ENCODE measurements at places on chromosomes 5 and 9.

DNA sequence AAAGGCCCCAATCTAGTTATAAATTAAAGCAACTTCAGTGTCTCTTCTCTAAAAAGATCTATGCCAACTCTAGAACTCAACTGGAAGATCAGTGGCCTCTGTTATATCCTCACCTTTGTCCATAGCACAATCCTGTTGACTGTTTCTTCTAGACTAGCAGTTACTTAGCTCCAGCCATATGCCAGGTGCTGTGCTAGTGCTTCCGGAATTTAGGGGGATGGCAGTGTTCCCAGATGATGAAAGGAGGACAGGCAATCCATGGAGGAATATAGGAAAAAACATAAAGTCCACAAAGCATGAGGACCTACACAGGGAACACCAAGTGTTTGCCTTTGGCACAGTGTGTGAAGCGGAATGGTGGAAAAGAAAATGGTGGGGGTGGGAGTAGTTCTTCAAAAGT, 214.3 kb downstream of the MAPKAP1 start:
- DNase-seq, result no peak
- H3K4me1 ChIP-seq, result peaks cover 10% of the 10 kb centered on the region
- no peaks in the 10 kb centered on the region for H3K27me3 ChIP-seq
- no peak overlapping the region for H3K4me3 ChIP-seq

DNA sequence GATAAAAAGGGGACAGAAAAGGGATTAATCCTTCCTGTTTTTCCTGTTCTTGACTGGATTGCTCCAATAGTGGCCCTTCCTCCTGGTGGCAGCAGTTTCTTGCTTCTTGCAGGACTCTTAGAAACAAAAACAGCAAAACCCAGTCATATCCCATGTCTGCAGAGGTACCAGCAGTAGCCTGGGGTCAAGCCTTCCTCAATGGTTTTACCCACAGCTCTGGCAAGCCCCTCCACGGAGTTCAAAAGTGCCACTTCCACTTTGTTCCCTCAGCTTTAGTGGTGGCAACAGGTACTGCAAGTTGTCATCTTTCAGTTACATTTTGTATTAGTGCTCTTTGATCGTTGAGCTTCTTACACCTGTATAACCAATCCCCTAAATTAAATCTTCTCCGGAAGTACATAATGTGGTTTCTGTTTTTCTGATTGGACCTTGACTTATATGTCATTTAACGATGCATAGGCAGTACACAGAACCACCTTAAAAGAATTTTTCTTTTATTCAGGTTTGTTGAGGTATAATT, 8.7 kb upstream of the RANBP6 start:
- H3K27ac ChIP-seq, result no peak overlapping the region
- peaks cover 12% of the 10 kb centered on the region for H3K27me3 ChIP-seq
- no peak overlapping the region for H3K4me3 ChIP-seq
- peaks cover 4% of the 10 kb centered on the region for H3K4me1 ChIP-seq

- no peaks in the 10 kb centered on the region for H3K36me3 ChIP-seq
- H3K27me3 ChIP-seq, result peaks cover 8% of the 10 kb centered on the region
- H3K4me1 ChIP-seq, result peaks cover 4% of the 10 kb centered on the region
- H3K4me3 ChIP-seq, result no peak overlapping the region
These were observed 7.3 kb upstream of the SLC25A51 start for GRCh38 chr9:37911271-37911681.

GRCh38 chr9:112002131-112002846, 105.7 kb downstream of the UGCG start:
- DNase-seq, result no peak
- H3K27ac ChIP-seq, result peak overlapping the region; percentile 82
- no peaks in the 10 kb centered on the region for H3K27me3 ChIP-seq
- peaks cover 29% of the 10 kb centered on the region for H3K4me1 ChIP-seq

GRCh38 chr9:130443840-130444492, 795 bp upstream of the ASS1 start:
- no peak overlapping the region for H3K27ac ChIP-seq
- H3K27me3 ChIP-seq, result peaks cover 47% of the 10 kb centered on the region

GRCh38 chr5:73327908-73328455, 120.6 kb downstream of the FOXD1 start:
- DNase-seq, result no peak
- H3K4me1 ChIP-seq, result no peaks in the 10 kb centered on the region
- H3K4me3 ChIP-seq, result no peak overlapping the region
- no peak overlapping the region for H3K27ac ChIP-seq

DNA sequence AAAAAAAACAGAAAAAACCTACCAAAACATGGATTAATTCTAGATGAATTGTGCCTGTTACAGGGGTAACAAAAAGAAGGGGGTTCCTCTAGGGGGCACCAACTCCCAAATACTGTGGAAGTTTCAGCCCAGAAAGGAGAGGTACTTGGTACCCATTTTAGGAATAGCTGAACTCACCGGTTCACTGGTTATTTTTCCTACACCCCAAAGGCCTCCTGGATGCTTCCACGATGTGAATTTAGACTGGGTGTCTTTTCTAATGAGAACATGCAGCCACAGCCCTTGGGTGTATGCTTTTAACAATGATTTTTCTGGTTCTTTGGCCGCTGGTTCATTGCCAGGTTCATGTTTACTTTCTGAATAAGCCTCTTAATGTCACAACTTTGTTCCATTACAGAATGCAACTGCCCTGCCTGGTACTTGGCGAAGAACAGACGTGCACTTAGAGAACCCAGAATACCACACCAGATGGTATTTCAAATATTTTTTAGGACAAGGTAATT, 46.7 kb downstream of the GARNL3 start:
- peaks cover 11% of the 10 kb centered on the region for H3K27me3 ChIP-seq
- no peak overlapping the region for H3K4me3 ChIP-seq
- H3K4me1 ChIP-seq, result no peaks in the 10 kb centered on the region
- no peak for DNase-seq
- peaks cover 7% of the 10 kb centered on the region for H3K36me3 ChIP-seq

DNA sequence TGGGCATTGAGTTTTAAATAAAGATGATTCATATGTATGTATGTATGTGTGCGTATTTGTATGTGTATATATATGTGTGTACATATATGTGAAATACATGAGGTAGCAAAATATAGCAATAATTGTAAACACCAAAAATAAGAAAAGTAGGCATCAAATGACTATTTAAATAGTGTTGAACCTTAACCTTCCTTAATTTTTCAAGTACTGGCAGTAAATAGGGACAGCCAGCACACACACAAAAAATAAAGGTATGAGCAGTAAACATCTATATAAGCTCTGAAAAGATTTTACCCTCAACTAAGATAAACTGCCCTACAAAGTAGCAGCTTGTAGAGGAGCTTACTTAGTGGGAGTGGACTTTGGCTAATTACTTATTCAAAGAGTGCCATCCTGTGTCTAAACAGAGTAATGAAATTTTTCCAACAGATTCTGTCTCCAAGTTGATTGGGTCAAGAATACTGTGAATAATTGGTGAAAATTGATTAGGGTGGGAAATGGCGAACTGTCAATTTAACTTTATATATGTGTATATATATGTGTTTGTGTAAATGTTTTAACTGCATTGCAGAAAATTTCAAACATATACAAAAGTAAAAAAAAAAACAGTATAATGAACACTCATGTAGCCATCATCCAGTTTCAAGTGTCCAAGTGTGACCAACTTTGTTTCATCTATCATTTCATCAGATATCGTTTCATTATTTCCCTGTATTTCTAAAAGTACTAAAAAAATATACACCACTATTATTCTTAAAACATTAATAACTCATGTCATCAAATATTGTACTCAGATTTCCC, 2.0 kb upstream of the ADAMTS6 start:
- H3K36me3 ChIP-seq, result no peaks in the 10 kb centered on the region
- peaks cover 17% of the 10 kb centered on the region for H3K4me1 ChIP-seq
- H3K4me3 ChIP-seq, result peak overlapping the region; percentile 98
- DNase-seq, result no peak
- H3K27me3 ChIP-seq, result no peaks in the 10 kb centered on the region
- H3K27ac ChIP-seq, result peak overlapping the region; percentile 93

DNA sequence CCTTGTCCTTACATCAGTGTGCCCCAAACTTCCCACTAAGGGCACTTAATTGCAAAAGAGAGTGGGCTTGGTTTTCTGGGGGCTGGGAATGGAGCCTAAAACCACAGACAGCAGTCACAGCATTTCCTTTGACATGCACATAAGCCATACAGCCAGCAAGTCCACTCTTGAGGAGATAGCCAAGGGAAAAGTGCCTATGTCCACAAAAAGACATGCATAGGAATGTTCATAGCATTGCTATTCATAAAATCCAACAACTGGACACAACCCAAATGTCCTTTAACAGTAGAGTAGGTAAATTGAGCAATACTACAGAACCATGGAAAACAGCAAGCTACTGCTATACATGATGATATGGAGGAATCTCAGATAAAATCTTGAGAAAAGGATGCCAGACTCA, 11.7 kb upstream of the FAT2 start:
- H3K4me3 ChIP-seq, result no peak overlapping the region
- H3K27ac ChIP-seq, result no peak overlapping the region
- no peaks in the 10 kb centered on the region for H3K36me3 ChIP-seq
- peaks cover 7% of the 10 kb centered on the region for H3K4me1 ChIP-seq

DNA sequence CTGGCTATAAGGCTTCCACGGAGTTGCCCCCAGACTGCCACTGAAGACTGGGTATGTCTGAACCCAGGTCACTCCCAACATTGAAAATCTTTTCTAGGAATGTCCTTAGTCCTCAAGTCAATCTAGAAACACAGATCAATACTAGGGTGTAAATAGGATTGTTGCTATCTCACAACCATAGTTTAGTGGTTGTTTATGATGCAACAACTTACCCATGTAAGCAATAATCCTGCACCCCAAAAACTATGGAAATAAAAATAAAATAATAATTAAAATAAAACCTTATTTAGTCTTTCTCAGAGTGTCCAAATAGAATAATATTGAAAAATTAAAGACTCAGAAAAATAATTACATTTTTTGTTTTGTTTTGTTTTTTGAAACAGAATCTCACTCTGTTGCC, 66.3 kb upstream of the FUBP3 start:
- peaks cover 25% of the 10 kb centered on the region for H3K27me3 ChIP-seq
- H3K36me3 ChIP-seq, result no peaks in the 10 kb centered on the region
- H3K4me1 ChIP-seq, result no peaks in the 10 kb centered on the region
- no peak overlapping the region for H3K4me3 ChIP-seq
- DNase-seq, result no peak

DNA sequence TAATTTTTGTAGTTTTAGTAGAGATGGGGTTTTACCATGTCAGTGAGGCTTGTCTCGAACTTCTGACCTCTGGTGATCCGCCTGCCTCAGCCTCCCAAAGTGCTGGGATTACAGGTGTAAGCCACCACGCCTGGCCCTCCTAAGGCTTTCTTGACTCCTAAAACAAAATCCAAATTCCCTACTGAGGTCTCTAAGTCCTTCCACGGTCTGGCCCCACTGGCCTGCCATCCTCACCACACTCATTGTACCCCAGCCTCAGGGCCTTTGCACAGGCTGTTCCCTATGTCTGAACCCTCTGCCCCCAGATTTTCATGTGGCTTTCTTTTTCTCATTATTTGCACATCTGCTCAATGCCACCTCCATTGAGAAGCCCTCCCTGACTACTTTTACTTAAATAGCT, 34.7 kb upstream of the MVB12B start:
- H3K36me3 ChIP-seq, result peaks cover 6% of the 10 kb centered on the region
- H3K27ac ChIP-seq, result no peak overlapping the region
- no peak overlapping the region for H3K4me3 ChIP-seq
- no peak for DNase-seq

GRCh38 chr5:41754857-41755256, 115.4 kb downstream of the OXCT1 start:
- peaks cover 23% of the 10 kb centered on the region for H3K4me1 ChIP-seq
- peaks cover 26% of the 10 kb centered on the region for H3K36me3 ChIP-seq
